ENCODE measurements at places on chromosomes 7 and 10. TPM values are rescaled to one million over a fixed set of nuclear protein-coding genes. Genes with fewer than 3 reads are reported as not detected.

UPK3BL1 gene
- 2.5 TPM for total RNA-seq

CASTOR2 gene
- total RNA-seq = 4.1 TPM

OPN4 gene
- not detected for total RNA-seq

TMEM273 gene
- total RNA-seq = not detected

CLRN3 gene
- total RNA-seq = not detected

MPP7 gene
- not detected for total RNA-seq

RAPGEF5 gene
- 4.0 TPM for total RNA-seq

ACBD7 gene
- total RNA-seq = 0.46 TPM

TRPV5 gene
- not detected for total RNA-seq

HOXA9 gene
- 0.67 TPM for total RNA-seq

UNCX gene
- not detected for total RNA-seq

ERVW-1 gene
- total RNA-seq = not detected

RARRES2 gene
- 2.2 TPM for total RNA-seq

LLCFC1 gene
- not detected for total RNA-seq

MNX1 gene
- total RNA-seq = not detected

GFRA1 gene
- 1.2 TPM for total RNA-seq

C10orf71 gene
- not detected for total RNA-seq

VSTM4 gene
- under 0.01 TPM for total RNA-seq
